ENCODE measurements at places on chromosomes 3 and 15.

GRCh38 chr3:53482227-53482626 is 12.2 kb upstream of the CACNA1D start:
- no peak for DNase-seq

DNA sequence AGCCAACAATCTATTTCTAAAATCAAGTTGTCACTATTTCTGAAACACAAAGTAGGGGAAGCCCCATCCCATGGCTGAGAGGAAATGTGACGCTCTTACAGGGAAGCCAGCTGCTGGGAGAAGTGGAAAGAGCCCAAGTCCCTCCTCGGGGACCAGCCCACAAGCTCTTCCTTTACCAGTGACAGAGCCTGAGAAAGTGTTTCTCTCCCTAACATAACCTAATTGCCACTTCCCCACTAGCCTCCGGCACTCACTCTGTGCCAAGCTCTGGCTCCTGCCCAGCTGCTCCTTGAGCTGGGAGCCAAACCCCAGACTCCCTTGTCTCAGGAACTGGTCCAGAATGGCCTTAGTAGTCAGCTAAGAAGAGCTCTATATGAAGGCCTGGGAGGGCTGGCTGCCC is 42.9 kb downstream of the TNFAIP8L3 start:
- peak; percentile 66 for DNase-seq

DNA sequence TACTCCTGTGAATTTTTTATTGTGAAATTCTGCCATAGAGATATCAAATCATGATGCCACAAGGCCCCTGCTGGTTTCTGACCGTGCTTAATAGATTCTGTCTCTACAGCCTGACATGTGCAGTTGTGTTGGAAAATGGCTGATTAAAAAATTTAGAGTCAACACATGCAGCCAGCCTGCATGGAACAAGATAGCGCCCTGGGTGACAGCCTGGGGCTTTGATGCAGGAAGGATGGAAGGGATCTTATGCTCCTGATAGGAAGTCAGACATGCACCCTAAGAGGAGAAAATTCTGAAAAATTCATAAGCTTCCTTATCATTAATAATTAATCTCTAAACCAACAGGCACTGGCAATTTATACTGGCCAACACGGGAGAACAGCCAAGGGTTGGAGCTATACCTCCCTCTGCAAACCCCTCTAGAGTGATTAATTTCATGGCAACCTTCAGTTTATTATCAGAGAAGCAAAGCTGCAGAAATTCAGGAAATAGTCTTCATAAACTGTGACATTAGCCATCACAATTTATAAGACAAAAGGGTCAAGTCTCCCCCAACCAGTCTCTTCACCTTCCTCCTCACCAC is 198.4 kb downstream of the CADPS start:
- no peak for DNase-seq

GRCh38 chr15:96327155-96327741 is 3.3 kb upstream of the NR2F2 start:
- DNase-seq: no peak

- no peak for DNase-seq
These were observed 17.2 kb upstream of the ADIPOQ start for GRCh38 chr3:186825294-186825821.

DNA sequence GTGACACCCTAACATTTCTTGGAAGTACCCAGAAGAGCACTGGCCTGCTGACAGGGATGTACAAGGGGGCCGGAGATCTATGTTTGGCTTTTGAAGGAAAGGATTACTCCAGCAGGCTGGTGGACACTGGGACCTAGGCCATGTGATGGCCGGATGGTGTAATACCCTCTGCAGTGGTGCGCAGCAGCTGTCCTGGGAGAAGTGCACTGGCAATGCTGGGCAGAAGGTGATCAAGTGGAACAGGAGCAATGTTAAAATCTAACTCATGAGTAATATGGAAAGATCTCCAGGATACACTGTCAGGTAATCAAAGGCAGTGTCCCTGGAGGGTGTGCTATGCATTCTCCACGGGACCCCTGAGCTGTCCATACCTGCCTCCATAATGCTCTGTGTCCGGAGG is 71.2 kb upstream of the POMGNT2 start:
- DNase-seq: no peak

GRCh38 chr3:42036483-42036823 is 54.7 kb upstream of the TRAK1 start:
- DNase-seq: peak; percentile 54
